ENCODE measurements at places on chromosomes 7 and 10.

DNA sequence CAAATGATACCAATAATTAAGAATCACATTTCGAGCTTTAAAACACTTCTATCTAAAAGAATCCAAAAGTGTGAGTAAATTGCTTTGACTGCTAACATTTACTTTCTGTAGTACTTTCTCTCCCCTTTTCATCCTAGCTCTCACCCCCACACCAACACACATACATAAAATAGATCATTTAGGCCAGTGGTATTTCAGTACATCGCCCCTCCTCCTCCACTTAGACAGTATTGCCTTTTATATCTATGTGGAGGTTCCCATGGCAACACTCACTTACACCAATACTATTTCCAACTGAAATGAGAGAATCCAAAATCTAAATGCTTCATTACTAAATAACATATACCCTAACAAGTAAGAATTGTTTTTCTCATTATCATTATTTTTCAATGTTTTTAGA, 58.9 kb downstream of the HIBADH start:
- no peak for DNase-seq

DNA sequence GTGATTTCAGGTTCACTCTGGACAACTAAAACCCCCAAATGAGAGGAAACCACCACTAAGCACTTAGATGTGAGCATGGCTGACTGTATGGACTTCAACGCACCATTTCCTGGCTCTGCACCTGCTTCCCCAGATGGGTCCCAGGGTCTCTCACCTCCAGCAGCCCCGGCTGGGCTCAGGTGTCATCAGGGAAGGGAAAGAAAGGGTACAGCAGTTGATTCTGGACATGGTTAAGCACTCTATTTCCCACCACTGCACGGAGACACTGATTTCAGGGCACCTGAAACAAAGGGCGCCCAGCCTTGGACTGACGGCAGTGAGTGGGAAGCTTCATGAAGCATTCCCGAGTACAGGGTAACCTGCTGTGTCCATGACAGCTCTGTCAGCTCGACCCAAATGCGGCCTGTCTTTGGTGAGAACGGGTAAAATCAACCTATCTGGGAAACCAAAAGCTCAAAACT, 19.0 kb downstream of the FAM53B start:
- DNase-seq, result no peak

GRCh38 chr7:16691241-16691640, 45.3 kb downstream of the BZW2 start:
- DNase-seq, result no peak

- no peak for DNase-seq
Observed at GRCh38 chr7:66054063-66054462, 21.6 kb upstream of the ASL start.

DNA sequence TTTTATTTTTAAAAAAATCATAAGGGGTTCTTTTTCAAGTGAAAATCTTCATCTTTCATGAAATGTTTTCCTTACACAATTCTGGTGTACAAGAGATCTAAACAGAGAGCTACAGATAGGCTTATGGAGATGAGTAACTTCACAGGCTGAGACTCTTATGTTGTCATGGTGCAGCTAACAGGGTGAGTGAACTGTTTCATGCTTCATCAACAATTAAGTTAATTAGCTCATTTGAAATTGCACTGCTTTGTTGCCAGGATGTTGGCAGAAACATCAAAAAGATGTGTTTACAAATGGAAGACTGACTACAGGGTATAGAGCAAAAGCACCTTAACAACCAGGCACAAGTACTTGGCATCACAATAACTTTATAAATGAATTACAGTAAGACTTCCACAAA, 230.8 kb downstream of the FOXP2 start:
- no peak for DNase-seq

- no peak for DNase-seq
Observed at GRCh38 chr10:60096761-60097513, 190.6 kb upstream of the CCDC6 start.

- no peak for DNase-seq
Observed at GRCh38 chr7:157410831-157411556, 74.2 kb downstream of the DNAJB6 start.

DNA sequence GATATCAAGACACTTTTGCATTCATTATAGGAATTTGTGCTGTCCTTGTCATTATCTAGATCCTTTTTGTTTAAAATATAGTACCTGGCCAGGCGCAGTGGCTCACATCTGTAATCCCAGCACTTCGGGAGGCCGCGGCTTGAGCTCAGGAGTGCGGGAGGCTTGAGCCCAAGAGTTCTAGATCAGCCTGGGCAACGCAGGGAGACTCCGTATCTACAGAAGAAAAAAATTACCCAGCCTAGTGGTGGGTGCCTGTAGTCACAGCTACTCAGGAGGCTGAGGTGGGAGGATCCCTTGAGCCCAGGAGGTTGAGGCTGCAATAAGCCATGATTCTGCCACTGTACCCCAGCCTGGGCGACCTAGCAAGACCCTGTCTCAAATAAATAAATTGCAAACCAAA, 621 bp upstream of the MORN4 start:
- DNase-seq, result no peak

GRCh38 chr10:48285710-48286109, 11.2 kb upstream of the FRMPD2 start:
- no peak for DNase-seq

GRCh38 chr7:46028246-46028645, 107.2 kb upstream of the IGFBP3 start:
- no peak for DNase-seq

DNA sequence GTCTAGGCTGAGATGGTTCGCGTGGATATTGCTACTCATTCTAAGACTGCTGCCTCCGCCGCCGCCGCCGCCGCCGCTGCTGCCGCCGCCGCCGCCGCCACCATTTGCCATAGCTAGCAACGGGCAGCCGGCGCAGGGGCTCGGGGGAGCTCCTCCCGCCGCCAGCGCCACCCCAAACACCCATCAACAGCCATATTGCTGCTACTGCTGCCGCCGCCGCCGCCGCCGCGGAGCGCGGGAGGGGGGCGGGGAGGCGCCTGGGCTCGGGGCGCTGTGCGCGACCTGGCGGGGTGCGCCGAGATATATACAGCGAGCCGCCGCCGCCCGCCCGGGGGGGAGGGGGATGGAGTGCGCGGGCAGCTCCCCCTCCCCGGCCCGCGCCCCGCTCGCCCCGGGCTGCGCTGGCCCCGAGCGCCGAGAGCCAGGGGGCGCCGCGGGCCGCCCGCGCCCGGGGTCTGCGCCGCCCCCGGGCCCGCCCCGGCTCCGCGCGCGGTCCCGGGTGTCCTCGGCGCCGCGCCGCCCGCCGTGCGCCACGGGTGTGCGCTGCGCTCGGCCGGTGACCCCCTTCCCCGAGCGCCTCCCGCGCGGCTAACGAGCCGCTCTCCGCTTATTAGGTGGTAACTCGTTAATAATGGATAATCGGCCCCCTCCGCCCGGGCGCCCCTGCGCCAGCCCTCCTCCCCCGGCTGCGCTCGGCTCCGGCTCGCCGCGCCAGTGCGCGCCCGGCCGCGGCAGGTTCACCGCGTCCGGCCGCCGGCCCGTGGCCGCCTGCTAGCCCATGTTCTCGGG, at the start of gene KCNMA1:
TSS of gene KCNMA1 (minus strand) at position 277 of the 789 bp plus-strand sequence.
- no peak for DNase-seq

DNA sequence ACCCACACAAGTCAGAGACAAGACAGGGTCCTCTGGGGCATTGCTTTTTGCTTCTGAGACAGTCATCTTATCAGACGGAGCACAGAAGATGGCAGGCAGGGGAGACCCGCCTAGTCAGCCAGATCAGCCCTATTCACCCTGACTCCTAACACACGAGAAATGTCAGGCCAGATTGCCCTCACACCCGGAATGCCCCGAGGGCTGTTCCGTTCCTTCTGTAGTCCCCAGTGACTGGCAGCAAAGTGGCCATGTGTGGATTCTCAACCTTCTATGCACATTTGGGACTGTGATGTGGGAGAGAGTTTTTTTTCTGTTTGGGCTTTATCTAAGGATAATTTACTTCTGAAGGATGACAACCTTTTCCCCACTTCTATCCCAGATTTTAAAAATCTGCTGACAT, 35.5 kb upstream of the TBX20 start:
- no peak for DNase-seq

GRCh38 chr7:110854651-110855050, 236.3 kb upstream of the LRRN3 start:
- no peak for DNase-seq

- DNase-seq, result no peak
Observed at GRCh38 chr7:155451840-155452239, 6.1 kb upstream of the EN2 start.

DNA sequence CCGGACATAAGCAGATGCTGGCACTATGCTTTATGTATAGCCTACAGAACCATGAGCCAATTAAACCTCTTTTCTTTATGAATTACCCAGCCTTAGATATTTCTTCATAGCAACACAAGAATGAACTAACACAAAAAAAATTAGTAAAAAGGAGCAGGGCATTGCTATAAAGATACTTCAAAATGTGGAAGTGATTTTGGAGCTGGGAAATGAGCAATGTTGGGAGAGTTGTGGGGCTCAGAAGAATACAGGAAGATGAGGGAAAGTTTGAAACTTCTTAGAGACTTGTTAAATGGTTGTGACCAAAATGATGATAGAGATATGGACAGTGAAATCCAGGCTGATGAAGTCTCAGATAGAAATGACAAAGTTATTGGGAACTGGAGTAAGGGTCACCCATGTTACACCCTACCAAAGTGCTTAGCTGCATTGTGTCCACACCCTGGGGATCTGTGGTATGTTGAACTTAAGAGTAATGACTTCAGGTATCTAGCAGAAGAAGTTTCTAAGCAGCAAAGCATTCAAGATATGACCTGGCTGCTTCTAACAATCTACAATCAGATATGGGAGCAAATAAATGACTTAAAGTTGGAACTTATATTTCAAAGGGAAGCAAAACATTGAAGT, 24.2 kb downstream of the PNLIPRP3 start:
- no peak for DNase-seq

- DNase-seq, result no peak
Observed at GRCh38 chr10:33249659-33250345, 84.7 kb downstream of the NRP1 start.

- DNase-seq, result no peak
Observed at GRCh38 chr7:120273476-120273975, 551 bp downstream of the KCND2 start.

- no peak for DNase-seq
Observed at GRCh38 chr10:5544216-5544805, 19.6 kb downstream of the CALML3 start.

Data from T-helper 2 cell (primary cell).